Panc1 (cell line): ENCODE measurements at places on chromosomes 1 and 21. TPM values are rescaled to one million over a fixed set of nuclear protein-coding genes. Genes with fewer than 3 reads are reported as not detected.

SPATA17 gene
- total RNA-seq: 0.51 TPM

- no peaks in the 10 kb centered on the region for H3K4me1 ChIP-seq
- H3K4me3 ChIP-seq: no peak overlapping the region
- no peak overlapping the region for H3K27ac ChIP-seq
- no peaks in the 10 kb centered on the region for H3K36me3 ChIP-seq
- H3K27me3 ChIP-seq: no peaks in the 10 kb centered on the region
These were observed 290.2 kb downstream of the HLX start for GRCh38 chr1:221169447-221169889.

CD1D gene
- total RNA-seq: not detected

GRCh38 chr1:118947790-118948189, 40.4 kb downstream of the TBX15 start:
- H3K36me3 ChIP-seq: no peaks in the 10 kb centered on the region
- no peaks in the 10 kb centered on the region for H3K4me1 ChIP-seq
- H3K4me3 ChIP-seq: no peak overlapping the region
- H3K27ac ChIP-seq: no peak overlapping the region
- DNase-seq: no peak

- no peaks in the 10 kb centered on the region for H3K27me3 ChIP-seq
- H3K36me3 ChIP-seq: no peaks in the 10 kb centered on the region
- DNase-seq: no peak
- no peaks in the 10 kb centered on the region for H3K4me1 ChIP-seq
- no peak overlapping the region for H3K27ac ChIP-seq
These were observed 17.3 kb downstream of the KCNT2 start for GRCh38 chr1:196590959-196591358.

CFHR2 gene
- not detected for total RNA-seq
